ENCODE measurements at places on chromosomes 5 and 9. TPM values are rescaled to one million over a fixed set of nuclear protein-coding genes. Genes with fewer than 3 reads are reported as not detected.

Gene NMUR2
- total RNA-seq = 7.0 TPM

DNA sequence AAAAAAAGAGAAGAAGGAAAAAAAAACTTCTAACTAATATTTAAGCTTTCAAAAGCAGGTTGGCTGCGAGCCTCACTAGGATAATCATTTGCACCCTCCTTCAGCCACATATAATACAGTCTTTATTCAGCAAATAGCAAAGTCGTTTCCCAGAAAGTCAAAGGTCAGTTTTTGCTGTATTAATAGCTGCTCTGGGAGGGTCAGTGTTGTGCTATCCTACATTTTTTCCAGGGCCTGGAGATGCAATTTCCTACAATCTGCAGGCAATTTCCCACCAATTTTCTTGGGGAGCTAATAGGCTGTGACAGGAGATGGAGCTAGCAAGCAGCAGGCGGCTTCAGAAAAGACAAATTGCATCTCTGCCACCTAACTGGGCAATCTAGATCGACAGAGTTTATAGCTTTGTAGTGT lies 136.8 kb downstream of the TLE1 start:
- no peak for DNase-seq

DNA sequence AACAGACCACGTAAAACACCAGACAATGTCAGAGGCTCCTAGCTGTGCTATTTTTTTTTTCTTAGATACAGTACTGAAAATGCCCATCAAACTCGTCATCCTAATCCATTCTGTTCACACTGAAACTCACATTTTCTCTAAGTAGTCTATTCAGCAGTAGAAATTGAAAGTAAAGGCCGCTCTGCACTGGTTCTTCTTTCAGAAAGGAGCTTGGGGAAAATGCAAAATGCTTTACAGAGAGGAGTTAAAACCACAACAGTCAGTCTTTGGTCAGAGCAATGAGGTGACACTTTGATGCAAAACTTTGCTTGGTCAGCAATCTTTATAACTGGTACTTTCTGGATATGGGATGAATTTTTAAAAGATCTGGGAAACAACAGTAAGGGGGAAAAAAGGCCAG lies 43.8 kb upstream of the SUSD1 start:
- no peak for DNase-seq

Gene PCDHGA8
- total RNA-seq = 4.2 TPM

GRCh38 chr9:109383356-109383755 lies 62.5 kb upstream of the EPB41L4B start:
- DNase-seq = no peak

- no peak for DNase-seq
These were observed 92.1 kb upstream of the IER5L start for GRCh38 chr9:129270205-129270604.

GRCh38 chr5:147930769-147931168 lies 24.4 kb upstream of the C5orf46 start:
- DNase-seq = no peak

Gene PIP5KL1
- total RNA-seq = 16.5 TPM

Gene CTSV
- total RNA-seq = 1.3 TPM

Gene SPINK7
- total RNA-seq = not detected

Gene SLCO4C1
- total RNA-seq = 0.14 TPM

GRCh38 chr5:173648308-173648866 lies 31.9 kb upstream of the BOD1 start:
- no peak for DNase-seq

- DNase-seq = no peak
These were observed 1.2 kb downstream of the CCDC107 start for GRCh38 chr9:35659340-35659739.

GRCh38 chr5:156826150-156826549 lies 23.9 kb upstream of the PPP1R2B start:
- no peak for DNase-seq

DNA sequence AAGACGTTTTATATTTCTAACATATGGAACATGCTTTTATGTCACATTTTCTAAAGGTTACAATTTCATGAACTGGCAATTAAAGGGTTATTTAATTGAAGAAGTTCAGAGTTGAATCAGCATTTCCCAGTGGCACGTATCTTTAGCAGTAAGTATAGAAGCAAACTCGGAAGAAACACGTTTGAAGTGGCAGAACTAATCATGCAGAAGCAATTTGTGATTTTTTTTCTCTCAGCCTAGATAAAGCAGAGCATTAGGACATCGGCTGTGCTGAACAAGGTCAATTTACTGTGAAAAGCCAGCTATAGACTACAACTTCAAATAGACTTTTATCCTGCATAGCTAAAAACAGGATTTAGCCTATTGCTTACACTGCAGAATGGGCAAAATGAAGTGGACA lies 104.7 kb downstream of the ISL1 start:
- DNase-seq = no peak

- DNase-seq = no peak
These were observed 10.7 kb upstream of the PAPPA start for GRCh38 chr9:116142706-116143492.

Gene PCDHB2
- 12.6 TPM for total RNA-seq

Gene ADAMTS12
- 3.7 TPM for total RNA-seq

DNA sequence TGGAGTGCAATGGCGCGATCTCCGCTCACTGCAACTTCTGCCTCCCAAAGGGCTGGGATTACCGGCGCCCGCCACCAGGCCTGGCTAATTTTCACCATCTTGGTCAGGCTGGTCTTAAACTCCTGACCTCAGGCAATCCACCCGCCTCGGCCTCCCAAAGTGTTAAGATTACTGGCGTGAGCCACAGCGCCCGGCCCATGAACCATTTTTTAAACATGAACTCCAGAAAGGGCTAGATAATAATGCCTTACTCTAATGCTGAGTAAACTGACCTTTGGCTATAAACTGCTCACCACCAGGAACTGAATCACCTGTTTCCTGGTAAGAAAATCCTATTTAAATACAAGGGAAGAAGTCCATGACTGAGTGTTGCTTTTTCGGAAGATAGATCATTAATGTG lies 23.2 kb upstream of the DAB2 start:
- no peak for DNase-seq

GRCh38 chr9:85742597-85742936 lies 813 bp upstream of the AGTPBP1 start:
- no peak for DNase-seq

DNA sequence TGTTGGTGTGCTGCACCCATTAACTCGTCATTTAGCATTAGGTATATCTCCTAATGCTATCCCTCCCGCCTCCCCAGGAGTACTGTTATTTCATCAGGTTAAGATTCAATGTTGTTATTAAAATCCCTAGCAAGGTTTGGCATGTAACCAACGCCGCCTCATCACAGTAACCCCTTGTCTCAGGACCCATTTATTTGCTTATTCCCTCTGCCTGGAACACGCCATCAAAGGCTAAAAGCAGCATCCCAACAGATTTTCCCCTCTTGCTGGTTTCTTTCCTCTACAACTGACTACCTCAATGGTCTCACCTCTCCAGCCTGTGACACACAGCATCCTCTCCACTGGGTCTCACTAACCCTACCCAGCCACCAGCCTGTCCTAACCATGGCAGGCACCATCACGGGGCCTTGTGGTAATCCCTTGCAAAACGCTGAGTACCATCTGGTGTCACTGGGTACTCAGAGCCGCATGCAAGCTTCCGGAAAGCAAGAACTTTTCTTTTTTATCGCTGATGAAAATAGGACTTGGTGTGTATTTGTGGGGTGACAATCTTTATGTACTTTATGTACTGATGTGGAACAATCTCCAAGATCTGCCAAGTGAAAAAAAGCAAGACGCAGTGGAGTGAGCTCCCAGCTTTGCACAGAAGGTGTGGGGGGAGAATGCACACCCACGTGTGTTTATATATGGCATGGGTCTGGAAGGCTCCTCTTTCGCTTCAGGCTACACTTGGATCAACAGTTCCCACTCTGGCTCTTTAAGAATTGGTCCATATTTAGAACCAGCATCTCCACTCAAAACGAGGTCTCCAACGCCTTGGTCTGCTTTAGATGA lies 6.1 kb downstream of the RPS14 start:
- no peak for DNase-seq

DNA sequence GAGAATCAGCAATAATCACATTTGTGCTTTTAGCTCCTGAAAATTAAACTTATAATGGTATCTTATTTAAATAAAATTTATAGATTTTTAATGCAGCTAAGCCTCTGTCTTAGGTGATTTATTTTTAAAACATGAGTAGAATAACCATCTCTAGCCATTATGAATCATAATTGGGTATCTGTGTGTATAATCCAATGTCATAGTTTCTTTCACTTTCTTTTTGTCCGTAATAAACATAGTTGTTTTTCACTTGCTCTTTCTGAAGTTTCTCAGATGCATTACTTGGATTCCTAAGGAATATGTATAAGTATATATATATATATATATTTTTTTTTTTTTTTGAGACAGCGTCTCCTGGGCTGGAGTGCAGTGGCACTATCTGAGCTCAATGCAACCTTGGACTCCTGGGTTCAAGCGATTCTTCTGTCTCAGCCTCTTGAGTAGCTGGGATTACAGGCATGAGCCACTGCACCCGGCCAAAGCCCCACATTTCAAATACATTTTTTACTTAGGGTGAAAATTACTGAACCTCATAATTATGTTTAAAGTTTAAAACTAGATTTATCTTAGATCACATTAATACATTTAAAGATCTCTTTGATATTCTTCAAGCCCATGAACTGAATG lies 377.1 kb downstream of the PRDM9 start:
- DNase-seq = no peak

DNA sequence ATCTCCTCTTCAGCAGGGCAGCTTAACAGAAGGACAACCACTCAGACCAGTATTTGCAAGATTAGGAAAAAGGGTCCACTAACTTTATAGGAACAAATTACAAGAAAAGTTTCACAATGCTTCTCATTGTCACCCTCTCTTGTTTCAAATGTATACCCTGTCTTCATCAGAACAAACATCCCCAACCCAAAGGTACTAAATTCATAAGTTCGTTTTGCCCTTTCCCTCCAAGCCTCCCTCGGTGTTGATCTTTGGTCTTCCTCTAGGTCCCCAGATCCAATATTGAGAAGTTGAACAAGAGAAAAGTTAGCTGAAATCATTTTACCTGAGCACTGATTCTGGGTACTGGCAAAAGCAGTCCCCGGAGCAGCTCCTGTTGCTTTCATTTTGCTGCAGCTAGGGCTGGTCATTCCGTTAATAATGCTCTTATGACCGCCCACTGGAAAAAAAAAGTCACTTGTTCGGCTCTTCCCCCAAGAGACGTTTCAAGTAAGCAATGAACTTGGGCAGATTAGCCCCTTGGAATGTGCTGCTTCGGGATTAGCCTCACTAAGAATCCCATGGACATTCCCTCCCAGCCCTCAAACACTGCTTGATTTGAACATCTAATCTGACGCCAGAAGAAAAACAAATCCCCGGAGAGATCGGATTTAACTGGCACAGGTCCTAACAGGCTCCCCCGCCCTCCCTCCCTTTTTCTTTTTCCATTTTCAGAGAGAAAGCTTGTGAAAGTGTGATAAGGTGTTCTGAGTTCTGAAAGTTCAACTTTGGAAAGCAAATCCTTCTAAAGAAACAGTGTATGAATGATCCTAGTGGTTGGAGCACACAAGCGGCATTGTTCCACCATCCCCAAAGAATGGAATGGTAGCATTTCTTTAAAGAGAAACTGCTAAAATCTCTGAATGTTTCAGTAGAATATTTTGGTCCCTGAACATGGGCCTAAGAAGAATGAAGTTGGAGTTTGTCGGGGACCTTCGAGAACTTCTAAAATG lies 252.5 kb downstream of the TRPM3 start:
- no peak for DNase-seq

Gene PCDHB1
- total RNA-seq = not detected

- DNase-seq = no peak
These were observed 115.1 kb upstream of the ZNF366 start for GRCh38 chr5:72622170-72622760.

Gene IL33
- 13.8 TPM for total RNA-seq

GRCh38 chr5:127229185-127229889 lies 61.3 kb upstream of the MEGF10 start:
- peak; percentile 53 for DNase-seq

GRCh38 chr5:120614531-120615180 lies 150.6 kb downstream of the PRR16 start:
- no peak for DNase-seq

DNA sequence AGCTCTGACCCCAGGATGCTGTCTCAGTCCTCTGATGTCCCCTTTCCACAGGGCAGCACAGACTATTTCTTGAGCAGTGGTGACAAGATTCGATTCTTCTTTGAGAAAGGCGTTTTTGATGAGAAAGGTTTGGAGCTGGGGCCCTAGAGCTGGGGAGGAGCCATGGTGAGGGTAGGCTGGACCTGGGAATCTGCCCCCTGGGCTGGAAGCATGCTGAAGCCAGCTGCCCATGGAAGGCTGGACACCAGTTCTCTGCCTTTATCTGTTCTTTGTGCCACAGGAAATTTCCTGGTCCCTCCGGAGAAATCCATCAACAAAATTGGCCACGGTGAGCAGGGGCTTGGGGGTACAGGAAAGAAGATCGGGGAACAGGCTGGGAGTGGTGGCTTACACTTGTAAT lies 12.9 kb downstream of the PHYHD1 start:
- DNase-seq = no peak

Gene PCDHA1
- not detected for total RNA-seq
